SHP77 treated with DMSO at 0.1 percent for 48 hours (cell line): ENCODE measurements at places on chromosomes 5 and 9.

DNA sequence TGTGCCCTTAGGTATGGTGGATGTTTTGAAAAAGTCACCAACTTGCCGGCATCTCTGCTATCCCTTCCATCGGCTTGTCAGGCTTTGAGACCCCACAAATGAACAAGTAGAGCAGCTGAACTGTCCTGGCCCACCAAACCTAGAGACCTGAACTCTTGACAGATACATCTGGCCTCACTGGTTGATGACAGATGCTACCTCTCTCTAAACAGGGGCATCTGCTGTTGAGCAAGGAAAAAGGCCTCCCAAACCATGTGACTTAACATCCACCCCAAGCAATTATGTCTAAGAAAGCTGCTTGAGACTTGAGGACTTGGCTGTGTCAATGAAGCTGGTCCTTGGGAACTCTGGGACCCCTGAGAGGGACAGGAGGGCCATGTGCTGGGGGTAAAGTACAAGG, 2.3 kb downstream of the CCNI2 start:
- DNase-seq, result no peak

DNA sequence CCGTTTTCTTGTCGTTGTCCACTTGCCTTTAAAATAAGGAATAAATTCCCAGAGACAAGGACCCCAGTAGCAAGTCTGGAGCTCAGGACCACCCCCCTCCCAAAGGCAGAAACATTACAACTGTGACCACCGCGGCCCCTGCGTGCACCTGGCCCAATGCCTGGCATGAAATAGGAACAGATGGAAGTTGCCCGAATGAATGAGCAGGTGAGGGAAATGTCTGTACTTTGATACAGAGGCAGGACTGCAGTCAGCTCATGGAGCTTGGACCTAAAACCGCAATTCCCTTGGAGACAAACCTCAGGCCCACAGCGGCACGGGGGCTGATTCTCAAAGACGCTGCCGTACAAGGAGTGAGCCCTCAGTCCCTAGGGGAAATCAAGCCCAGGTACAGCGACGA, 55.3 kb upstream of the SARDH start:
- no peak for DNase-seq

- peak; percentile 52 for DNase-seq
These were observed 18.4 kb downstream of the SLC25A46 start for GRCh38 chr5:110757118-110757729.

- no peak for DNase-seq
These were observed 294.6 kb downstream of the ZNF608 start for GRCh38 chr5:124451721-124452383.

GRCh38 chr9:4235871-4236804, 63.7 kb downstream of the GLIS3 start:
- no peak for DNase-seq

DNA sequence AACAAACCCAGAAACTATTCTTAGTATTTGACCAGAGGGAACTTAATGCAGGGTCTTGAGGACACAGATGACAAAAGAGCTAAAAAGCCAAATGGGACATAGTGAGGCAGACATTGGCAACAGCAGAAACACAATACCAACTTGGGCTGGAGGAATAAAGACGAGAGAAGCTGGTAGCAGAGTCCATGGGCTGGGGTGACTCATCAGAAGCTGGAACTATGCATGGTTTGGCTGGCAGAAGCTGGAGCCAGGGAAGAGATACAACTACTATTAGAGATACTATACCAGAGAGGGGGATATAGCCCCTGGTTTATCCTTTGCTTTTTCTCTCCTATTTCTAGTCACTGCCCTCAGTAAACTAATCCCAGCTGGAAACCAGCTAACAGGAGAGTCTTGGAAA, 29.2 kb upstream of the DPYSL3 start:
- no peak for DNase-seq

DNA sequence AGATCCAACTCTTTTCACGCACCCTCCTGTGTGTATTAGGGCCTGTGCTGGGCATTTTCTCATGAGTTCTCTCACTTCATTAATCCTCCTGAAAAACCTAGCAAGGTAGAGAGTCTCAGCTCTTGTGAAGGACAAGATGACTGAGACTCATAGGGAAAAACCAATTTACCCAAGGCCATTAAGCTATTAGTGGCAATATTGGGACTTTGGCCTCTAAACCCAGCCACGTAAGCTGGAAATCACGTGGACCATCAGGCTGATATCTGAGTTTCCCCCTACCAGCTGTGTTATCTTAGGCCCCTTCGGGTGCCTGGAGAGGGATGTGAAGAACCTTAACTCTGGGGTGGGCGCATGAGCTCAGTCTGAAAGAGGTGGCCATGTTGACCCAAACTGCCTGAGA, 80.7 kb downstream of the ANKH start:
- no peak for DNase-seq

GRCh38 chr9:137630126-137630525, 11.3 kb downstream of the EHMT1 start:
- no peak for DNase-seq

- no peak for DNase-seq
These were observed 4.8 kb upstream of the NFIL3 start for GRCh38 chr9:91428436-91428835.

- DNase-seq, result no peak
These were observed 38.0 kb downstream of the TNPO1 start for GRCh38 chr5:72854419-72854818.

DNA sequence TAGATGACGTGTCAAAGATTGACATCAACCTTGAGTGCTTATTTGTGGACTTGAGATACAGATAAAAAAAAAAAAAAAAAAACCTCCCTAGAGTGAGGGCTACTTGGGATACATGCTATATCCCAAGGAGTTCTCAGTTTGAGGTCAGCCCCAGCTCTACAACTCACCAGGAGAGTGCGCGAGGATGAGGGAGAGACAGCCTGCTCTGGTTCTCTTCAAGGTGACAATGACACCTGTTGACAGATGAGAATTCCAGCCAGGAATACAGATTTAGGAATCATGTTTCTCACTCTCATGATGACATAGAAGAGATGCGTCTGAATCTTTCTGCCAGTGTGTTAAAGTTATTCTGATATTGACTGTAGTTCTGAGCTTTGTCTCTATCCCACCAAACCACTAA, 24.9 kb upstream of the ARHGAP26 start:
- DNase-seq, result no peak

- DNase-seq, result no peak
These were observed 15.0 kb upstream of the SPRY4 start for GRCh38 chr5:142339781-142340180.

DNA sequence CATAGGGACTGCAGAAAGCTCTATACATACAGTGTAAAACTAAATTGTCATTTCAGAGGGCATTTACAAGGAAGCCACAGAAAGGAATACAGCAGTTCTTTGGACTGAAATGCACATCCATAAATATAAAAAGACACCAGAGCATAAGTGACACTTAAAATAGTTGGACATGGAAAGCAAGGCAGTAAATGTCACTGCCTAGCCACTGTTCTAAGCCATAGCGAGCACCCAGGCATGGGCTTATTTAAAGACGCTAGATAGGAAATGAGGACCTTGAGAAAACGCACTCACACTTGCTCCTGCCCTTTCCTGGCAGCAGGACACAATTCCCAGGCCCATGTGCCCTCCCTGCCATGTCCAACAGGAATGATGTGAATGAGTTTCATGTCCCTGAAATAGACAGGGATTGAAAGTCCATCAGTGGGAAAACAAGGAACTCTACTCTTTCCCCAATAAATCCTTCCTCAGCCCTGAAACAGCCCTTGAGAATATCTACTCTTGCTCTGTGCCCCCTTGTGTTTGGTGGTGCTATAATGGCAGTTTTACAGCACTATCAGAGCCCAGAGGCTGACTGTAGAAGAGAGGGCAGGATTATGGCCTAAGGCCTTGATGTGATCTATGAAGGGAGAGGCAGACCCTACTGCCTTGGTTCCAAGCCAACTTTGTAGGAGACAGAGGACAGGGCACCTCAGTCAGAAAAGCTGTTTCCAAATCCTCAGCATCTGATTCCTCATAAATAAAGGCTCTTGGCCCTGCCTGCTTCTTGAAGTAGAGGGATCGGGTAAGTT, 182.9 kb downstream of the SAXO1 start:
- DNase-seq, result no peak

- no peak for DNase-seq
These were observed 57.9 kb downstream of the EXD3 start for GRCh38 chr9:137365056-137365455.

GRCh38 chr5:36135988-36136387, 15.7 kb downstream of the LMBRD2 start:
- DNase-seq, result no peak

GRCh38 chr5:166671811-166672210, 1619.6 kb upstream of the WWC1 start:
- no peak for DNase-seq

GRCh38 chr5:135400866-135401265, 1.8 kb upstream of the MACROH2A1 start:
- DNase-seq, result no peak

DNA sequence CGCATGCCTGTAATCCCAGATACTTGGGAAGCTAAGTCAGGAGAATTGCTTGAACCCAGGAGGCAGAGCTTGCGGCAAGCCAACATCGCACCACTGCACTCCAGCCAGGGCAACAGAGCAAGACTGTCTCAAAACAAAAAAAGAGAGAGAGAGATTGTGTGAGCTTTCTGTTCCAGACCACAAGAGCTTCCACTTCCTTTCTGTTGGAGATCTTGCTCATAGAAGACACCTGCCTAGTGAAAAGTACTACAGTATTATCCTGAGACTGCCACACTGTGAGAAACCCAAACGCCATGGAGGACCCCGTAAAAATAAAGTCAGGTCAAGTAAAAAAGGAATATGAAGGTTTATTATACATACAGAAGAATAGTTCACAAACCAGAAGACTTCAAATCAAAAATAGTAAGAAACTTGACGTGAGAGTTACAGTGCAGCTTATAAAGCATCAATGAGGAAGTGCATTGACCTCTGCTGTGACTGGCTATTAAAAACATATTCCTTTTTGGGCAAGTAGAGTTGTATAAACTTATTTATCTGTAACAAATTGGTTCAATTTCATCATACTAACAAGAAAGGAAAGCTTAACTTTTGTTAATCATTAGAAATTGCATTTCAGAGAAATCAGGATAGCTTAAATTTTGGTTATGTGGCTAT, 4.3 kb upstream of the EMB start:
- DNase-seq, result no peak

DNA sequence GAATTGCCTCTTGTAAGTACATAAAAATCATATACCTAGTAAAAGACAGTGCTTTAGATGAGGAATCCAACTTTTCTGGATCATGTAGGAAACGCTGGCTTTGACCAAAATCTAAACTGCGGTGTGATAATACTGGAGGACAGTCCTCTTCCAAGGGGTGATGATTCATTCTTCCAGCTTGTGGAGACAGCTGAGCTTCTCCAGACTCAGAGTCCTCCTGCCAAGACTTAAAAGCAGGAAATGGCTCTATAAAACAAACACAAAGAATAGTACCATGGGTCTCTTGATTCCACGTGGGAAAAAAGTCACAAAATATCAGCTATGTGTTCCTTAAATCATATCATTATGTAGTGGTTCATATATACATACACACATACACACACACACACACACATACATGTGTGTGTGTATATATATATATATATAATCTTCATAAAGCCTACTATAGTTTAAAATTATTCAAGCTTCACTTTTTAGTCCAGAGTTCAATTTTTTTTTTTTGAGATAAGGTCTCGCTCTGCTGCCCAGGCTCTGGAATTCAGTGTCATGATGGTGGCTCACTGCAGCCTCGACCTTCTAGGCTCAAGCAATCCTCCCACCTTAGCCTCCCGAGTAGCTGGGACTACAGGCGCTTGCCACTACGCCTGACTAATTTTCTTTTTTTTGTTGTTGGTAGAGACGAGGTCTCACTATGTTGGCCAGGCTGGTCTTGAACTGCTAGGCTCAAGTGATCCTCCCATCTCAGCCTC, 65.0 kb downstream of the PKD2L2 start:
- no peak for DNase-seq

DNA sequence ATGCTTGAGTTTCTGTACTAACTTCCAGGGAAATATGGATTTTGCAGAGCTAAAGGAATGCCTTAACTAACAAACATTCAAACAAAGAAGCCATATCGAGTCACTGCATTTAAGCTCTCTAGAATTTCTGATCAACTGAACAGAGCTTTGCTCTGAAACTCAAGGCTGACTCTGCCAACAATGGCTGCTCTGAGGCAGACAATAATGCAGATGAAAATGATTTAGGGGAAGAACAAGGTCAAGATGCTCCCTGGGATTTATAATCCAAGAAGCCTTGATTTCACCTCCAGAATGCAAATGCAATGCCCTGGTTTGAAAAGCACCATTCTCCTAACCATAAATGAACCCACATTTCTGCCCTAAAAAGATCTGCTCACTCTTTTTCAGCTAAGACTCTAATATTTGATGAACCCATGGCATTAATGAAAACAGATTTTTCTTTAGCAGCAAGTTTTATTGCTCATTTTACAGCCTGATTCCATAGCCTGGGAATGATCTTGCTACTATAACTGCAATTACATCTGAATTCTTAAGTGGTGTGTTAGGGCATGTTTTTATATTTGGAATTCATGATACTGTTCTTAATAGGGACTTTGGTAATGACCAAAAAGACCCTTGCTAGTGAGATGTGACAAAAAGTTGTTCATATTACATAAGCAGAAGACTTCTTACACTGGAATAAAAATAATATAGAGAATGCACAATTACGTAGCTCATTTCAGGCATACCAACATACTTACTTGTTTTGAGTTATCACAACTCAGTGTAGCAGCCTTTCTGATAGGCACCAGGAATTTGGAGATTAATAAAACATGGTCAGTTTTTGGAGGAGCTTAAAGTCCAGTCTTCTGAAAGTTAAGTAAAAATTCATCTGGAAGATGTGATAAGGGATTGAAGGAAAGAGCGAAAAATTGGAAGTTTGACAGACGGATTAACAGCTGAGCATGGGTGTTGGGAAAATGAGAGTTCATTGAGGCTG, 169.4 kb downstream of the TRPM3 start:
- DNase-seq, result no peak

DNA sequence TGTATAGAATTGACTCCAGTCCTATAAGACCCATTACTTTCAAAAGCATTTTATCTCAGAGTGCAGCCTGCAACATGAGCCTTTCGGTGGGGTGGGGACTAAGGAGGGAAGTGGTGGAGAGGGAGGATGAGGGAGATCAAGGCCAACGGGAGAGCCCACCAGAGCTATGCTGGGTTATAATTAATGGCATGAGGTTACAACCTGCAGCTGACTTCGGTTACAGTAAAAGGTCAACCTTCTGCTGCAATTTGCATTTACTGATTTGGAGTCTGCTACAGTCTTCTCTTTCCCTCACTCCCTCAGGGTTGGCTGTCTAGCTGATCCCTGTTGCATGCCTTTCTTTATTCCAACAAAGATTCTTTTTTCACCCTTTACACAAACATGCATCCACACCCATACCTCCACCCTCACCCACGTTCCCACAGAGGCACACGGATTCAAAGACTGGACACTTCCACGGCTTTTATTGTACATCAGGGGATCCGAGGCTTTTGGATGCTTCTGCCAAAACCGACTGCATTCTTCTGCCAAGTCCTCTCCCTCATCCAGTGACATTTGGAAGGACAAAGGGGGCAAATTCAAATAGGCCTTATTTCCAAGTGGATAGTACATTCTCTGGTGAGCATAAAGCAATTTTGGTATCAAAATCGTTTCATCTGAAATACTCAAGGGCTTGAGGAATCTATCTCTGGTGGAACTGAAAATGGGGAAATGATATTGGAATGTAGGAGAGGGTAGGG, 381.2 kb downstream of the NFIB start:
- DNase-seq, result no peak

GRCh38 chr5:2738156-2738699, 13.2 kb downstream of the IRX2 start:
- no peak for DNase-seq

- DNase-seq, result no peak
These were observed 103.1 kb downstream of the EHMT1 start for GRCh38 chr9:137721899-137722298.
